Testis (tissue), 5 donors: ENCODE measurements at places on chromosomes 7 and 10.

GRCh38 chr10:119872610-119872859, at the start of gene MCMBP:
Gene MCMBP (minus strand): TSS chr10:119872843. CDS start chr10:119872584, 259 bp downstream.
- no peak for DNase-seq

GRCh38 chr7:70457883-70458680, 673.9 kb upstream of the GALNT17 start:
- no peak for DNase-seq

GRCh38 chr10:26446258-26446657, 8.1 kb downstream of the APBB1IP start:
- DNase-seq, result no peak

GRCh38 chr10:10854725-10855124, 162.9 kb upstream of the CELF2 start:
- no peak for DNase-seq

- DNase-seq, result no peak
Observed at GRCh38 chr7:23863209-23863787, 153.3 kb downstream of the STK31 start.
